ENCODE measurements at places on chromosomes 6 and 20. TPM values are rescaled to one million over a fixed set of nuclear protein-coding genes. Genes with fewer than 3 reads are reported as not detected.
A peak's percentile ranks its signal among the peaks of the same experiment; 100 is the strongest.

GLP1R gene
- not detected for total RNA-seq

GATA5 gene
- total RNA-seq: 53.7 TPM

DNA sequence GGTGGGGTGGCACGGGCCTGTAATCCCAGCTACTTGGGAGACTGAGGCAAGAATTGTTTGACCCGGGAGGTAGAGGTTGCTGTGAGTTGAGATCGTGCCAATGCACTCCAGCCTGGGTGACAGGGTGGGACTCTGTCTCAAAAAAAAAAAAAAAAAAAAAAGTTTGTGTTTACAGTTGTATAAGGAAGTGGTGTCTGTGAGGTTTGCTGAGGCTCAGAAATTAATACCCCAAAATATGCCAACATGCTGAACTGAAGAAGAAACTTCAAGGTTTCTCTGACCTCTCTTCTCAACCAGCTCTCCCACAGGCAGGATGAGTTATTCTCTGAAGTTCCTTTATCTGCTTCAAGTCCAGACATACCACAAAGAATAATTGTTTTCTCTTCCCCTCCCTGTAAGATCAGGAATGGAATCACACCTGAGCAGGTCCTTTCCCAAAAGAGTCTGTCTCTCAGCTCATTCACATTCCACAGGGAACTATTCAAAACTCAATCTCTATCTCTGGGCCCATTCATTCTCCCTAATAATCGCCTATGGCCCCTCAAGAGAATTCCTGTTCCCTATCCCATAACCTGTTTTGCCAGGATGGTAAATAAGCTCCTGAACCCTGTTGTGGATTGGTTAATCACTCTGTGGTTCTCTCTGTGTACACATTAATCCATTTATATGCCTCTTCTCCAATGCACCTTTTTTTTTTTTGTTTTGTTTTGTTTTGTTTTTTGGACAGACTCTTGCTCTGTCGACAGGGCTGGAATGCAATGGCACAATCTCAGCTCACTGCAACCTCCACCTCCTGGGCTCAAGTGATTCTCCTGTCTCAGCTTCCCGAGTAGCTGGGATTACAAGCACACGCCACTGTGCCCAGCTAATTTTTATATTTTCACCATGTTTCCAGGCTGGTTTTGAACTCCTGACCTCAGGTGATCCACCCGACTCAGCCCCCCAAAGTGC, 17.4 kb upstream of the KIFC1 start:
- H3K27me3 ChIP-seq: no peaks in the 10 kb centered on the region
- peak overlapping the region; percentile 35 for H3K27ac ChIP-seq
- H3K4me3 ChIP-seq: no peak overlapping the region
- no peak for DNase-seq
- H3K36me3 ChIP-seq: no peaks in the 10 kb centered on the region
- peaks cover 18% of the 10 kb centered on the region for H3K4me1 ChIP-seq

GRCh38 chr6:41587131-41587879, 41.1 kb downstream of the FOXP4 start:
- H3K27me3 ChIP-seq: no peaks in the 10 kb centered on the region
- H3K27ac ChIP-seq: no peak overlapping the region
- peaks cover 9% of the 10 kb centered on the region for H3K4me1 ChIP-seq
- H3K36me3 ChIP-seq: no peaks in the 10 kb centered on the region
- no peak for DNase-seq
- H3K4me3 ChIP-seq: no peak overlapping the region

DNA sequence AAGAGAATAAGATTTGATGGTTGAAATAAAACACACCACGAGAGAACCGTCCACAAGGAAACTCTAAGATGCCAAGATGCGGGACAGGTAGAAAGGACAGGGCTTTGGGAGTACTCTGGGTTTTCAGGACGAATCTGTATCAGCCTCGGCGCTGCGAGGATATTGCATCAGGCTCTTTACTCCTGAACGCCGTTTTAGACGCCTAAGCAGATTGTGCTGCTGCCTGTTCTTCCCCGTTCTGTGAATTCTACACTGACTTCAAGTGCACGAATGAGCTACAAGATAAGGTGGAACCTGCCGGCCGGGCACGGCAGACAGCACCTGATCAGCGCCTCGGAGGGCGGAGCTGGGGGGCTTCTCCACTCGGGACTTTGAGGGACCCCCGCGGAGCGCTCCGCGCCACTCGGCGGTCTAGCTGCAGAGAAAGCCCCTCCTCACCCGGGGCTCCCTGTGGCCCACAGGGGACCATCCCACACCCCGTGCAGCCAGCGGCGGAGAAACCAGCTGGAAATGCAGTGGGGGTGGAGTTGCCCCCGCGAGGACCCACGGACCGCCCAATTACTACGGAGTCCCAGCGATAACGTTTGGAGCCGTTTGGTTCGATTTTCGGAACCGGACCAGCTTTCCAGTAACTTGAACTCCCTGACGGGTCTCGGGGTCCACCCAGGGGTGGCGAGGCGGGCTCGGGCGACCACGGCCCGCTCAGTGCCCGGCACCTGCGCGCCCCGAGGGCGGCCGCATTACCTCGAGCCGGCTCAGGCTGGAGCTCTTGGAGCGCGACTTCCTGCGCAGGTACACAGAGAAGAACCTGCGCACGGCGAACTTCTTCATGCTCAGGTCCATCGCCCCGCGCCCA, 646 bp downstream of the RPS6KA2 start:
- H3K36me3 ChIP-seq: no peaks in the 10 kb centered on the region
- peak overlapping the region; percentile 81 for H3K4me3 ChIP-seq
- no peak for DNase-seq
- no peaks in the 10 kb centered on the region for H3K27me3 ChIP-seq
- H3K27ac ChIP-seq: peak overlapping the region; percentile 79

- H3K27me3 ChIP-seq: no peaks in the 10 kb centered on the region
- no peaks in the 10 kb centered on the region for H3K4me1 ChIP-seq
- no peak overlapping the region for H3K27ac ChIP-seq
These were observed 137.9 kb downstream of the PKHD1 start for GRCh38 chr6:51949526-51949925.

DNA sequence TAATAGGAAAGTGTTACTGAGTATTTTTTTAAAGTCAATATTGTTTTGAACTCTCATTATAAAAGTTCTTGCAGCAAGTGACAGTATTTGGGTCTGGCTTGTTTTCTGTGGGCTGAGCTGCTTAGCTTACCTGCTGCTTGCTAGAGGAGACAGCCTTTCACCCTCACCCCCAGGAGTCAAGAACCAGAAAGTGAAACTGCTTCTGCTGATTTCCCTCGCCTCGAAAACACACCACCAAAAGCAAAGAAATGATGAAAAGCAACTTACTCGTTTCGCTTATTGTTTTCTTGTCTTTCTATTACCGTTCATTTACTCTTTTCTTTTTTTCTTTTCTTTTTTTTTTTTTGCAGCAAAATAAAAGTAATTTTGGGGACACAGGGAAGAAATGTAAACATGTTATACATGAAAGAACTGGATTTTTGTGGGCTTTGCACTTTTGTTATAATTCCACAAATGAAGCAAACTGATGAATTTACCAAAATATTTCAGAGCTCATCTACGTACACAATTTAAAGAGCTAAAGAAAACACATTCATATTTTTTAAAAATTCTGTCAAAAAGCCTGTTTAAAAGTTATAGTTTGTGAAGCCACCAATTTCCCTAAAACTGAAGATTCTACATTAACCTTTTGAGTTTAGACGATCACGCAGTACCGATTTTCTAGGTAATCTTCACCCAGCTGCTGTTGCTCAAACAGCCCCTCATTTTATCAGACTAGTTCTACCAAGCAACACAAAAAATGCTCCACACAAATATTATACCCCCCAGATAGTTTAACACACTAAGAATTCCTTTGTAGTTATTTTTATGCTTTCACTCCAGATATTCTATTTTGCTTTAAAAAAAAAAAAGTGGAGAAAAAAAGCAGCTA, 1.7 kb downstream of the SCML4 start:
- no peak overlapping the region for H3K4me3 ChIP-seq
- no peaks in the 10 kb centered on the region for H3K36me3 ChIP-seq
- no peak overlapping the region for H3K27ac ChIP-seq
- H3K4me1 ChIP-seq: no peaks in the 10 kb centered on the region
- DNase-seq: no peak
